ENCODE measurements at places on chromosomes 12 and 14.

GRCh38 chr12:58323676-58324075 is 382.3 kb downstream of the ATP23 start:
- no peak overlapping the region for H3K4me3 ChIP-seq
- no peaks in the 10 kb centered on the region for H3K27me3 ChIP-seq
- H3K4me1 ChIP-seq, result no peaks in the 10 kb centered on the region
- H3K36me3 ChIP-seq, result no peaks in the 10 kb centered on the region
- DNase-seq, result no peak
- H3K27ac ChIP-seq, result no peak overlapping the region

GRCh38 chr12:77294016-77294415 is 228.6 kb upstream of the E2F7 start:
- DNase-seq, result no peak
- no peaks in the 10 kb centered on the region for H3K27me3 ChIP-seq
- peaks cover 4% of the 10 kb centered on the region for H3K36me3 ChIP-seq
- H3K27ac ChIP-seq, result no peak overlapping the region
- no peaks in the 10 kb centered on the region for H3K4me1 ChIP-seq

DNA sequence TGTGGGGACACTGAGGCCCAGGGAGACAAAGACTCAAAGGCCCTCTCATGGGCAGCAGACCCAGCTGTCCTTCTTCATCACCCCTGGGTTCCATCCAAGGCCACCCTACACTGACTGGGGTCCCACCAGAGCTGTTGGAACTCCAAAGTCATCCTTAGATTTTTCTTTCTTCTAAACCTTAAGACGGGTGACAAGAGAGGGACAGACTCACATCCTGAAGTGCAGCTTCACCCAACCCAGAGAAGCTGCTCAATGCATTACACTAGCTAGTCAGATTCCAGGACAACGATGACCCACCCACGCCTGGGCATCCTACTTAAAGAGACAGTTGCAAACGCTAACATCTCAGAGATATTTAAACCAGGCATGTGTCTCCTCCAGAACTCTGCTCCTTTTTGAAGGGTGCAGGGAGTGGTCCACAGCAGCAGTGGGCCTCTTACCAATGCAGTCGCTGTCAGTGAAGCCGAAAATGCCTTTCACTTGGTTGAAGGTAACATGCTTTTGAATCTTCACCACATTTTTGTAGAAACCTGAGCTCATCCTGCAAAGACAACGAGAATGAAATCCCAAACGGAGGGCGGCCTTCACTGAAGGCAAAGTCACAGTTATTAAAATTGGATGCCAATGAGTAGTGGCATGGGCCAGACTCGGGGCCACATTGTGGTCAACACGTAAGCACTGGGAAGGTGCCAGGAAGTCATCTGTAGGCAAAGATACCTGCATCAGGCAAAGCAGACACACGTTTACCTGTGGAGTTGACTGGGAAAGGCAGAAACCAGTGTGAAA is 23.4 kb downstream of the SLC25A47 start:
- H3K27me3 ChIP-seq, result no peaks in the 10 kb centered on the region
- H3K4me3 ChIP-seq, result no peak overlapping the region
- peaks cover 25% of the 10 kb centered on the region for H3K36me3 ChIP-seq
- no peak overlapping the region for H3K27ac ChIP-seq
- H3K4me1 ChIP-seq, result no peaks in the 10 kb centered on the region

DNA sequence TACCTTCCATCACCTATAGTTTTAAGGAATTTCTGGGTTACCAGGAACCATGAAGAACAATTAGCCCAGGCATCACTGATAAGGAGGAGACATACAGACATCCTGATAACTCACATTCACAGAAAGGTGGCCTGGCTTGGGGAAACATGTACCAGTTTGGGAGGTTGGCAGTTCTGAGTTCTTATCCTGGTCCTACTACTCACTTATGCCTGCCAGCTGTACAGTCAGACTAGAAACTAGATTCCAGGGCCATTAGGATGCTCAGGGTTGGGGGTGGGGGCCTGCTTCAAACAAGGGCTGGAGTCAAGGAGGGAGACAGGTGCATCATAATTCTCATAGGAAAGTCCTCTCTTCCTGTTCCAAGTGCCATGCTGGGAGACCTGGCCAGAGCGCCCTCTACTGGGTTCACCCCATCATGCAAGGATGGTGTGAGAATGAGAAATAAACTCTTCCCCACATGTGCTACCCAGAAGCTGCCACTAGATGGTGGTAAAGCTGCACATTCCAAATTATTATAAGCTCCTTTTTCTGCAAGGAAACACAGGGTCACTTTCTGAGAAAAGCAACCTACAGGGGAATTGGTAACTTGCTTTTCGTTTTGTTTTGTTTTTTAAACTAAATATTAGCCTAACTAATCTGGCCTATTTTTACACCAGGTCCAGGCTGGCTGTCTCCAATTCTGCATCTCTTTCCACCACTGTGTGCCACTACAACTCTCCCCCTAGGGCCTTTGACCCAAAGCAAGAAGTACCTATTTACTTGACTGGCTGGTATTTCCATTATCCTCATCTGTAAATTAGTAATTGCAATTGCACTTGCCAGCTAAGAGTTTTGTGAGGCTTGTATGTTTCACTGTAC is 14.5 kb downstream of the OAS2 start:
- peaks cover 10% of the 10 kb centered on the region for H3K4me1 ChIP-seq
- peak; percentile 37 for DNase-seq
- no peak overlapping the region for H3K4me3 ChIP-seq
- H3K36me3 ChIP-seq, result peaks cover 50% of the 10 kb centered on the region

GRCh38 chr12:48069241-48069640 is 36.6 kb downstream of the SENP1 start:
- no peak overlapping the region for H3K4me3 ChIP-seq
- no peaks in the 10 kb centered on the region for H3K27me3 ChIP-seq
- no peak overlapping the region for H3K27ac ChIP-seq
- H3K4me1 ChIP-seq, result peaks cover 4% of the 10 kb centered on the region
- H3K36me3 ChIP-seq, result peaks cover 45% of the 10 kb centered on the region

- H3K27me3 ChIP-seq, result no peaks in the 10 kb centered on the region
- peaks cover 12% of the 10 kb centered on the region for H3K36me3 ChIP-seq
- no peak overlapping the region for H3K4me3 ChIP-seq
- DNase-seq, result no peak
Observed at GRCh38 chr12:122399254-122399591, 23.2 kb downstream of the CLIP1 start.
